ENCODE measurements at places on chromosomes 7 and 10. TPM values are rescaled to one million over a fixed set of nuclear protein-coding genes. Genes with fewer than 3 reads are reported as not detected.

IFIT5 gene
- polyA plus RNA-seq, result 17.3 TPM

TRPV5 gene
- polyA plus RNA-seq, result not detected

KIAA1549 gene
- polyA plus RNA-seq, result not detected

ARMH3 gene
- polyA plus RNA-seq, result 39.3 TPM

TMEM120A gene
- polyA plus RNA-seq, result 32.2 TPM

Data from IgD-negative memory B cell (primary cell).